Ascending aorta (tissue), 2 donors: ENCODE measurements at places on chromosomes 1 and 21. TPM values are rescaled to one million over a fixed set of nuclear protein-coding genes. Genes with fewer than 3 reads are reported as not detected.
A peak's percentile ranks its signal among the peaks of the same experiment; 100 is the strongest.

VSIG8 gene
- not detected for total RNA-seq

PRDX1 gene
- 245 TPM for total RNA-seq

DNA sequence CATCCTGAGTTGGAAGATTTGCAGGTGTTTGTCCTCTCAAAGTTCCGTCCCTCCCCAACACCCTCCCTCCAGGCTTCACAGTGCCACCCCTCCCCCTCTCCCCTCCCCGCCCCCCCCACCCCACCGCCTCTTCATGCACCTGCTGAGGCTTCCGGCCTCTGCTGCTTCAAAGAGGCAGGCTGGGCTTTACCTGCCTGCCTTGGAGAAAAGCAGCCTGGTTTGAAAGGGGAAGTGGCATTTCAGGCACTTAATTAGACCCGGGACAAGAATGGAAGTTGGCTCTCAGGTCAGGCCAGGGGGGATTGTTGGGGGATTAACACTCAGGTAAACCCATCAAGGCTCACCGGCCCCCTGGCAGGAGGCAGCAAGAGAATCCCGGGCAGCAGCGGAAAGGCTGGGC is 21.1 kb downstream of the PAX7 start:
- H3K4me3 ChIP-seq, result no peak overlapping the region
- no peak for DNase-seq

- H3K36me3 ChIP-seq, result no peaks in the 10 kb centered on the region
- DNase-seq, result no peak
- H3K27me3 ChIP-seq, result no peaks in the 10 kb centered on the region
- H3K4me1 ChIP-seq, result no peaks in the 10 kb centered on the region
- no peak overlapping the region for H3K4me3 ChIP-seq
Measured at GRCh38 chr1:224623743-224624333, 7.7 kb downstream of the CNIH3 start.

DNA sequence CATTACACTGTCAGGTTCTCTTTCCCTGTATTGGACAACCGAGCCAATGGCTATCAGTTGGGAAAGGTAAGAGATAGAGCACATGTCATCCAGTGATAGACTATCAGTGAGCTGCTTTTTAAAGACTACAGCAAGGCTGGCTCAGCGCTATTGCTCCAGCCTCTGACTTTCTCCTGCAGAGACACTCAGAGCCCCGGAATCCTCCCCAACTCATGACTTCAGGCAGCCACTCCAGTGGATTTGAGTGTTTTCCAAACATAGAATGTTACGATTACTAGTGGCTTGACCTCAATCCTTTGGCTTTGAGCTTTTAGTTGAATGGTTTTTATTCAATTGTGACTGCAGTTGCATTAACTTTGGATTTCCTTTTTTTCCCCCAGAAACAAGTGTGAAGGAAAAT is 331.9 kb downstream of the DISC1 start:
- no peaks in the 10 kb centered on the region for H3K36me3 ChIP-seq
- H3K4me1 ChIP-seq, result no peaks in the 10 kb centered on the region
- H3K4me3 ChIP-seq, result no peak overlapping the region

- H3K36me3 ChIP-seq, result no peaks in the 10 kb centered on the region
- H3K4me1 ChIP-seq, result no peaks in the 10 kb centered on the region
Measured at GRCh38 chr1:65679773-65680172, 112.9 kb upstream of the PDE4B start.

GRCh38 chr1:234724516-234725176 is 114.7 kb upstream of the IRF2BP2 start:
- H3K4me3 ChIP-seq, result peak overlapping the region; percentile 35
- H3K27ac ChIP-seq, result peak overlapping the region; percentile 97
- no peaks in the 10 kb centered on the region for H3K36me3 ChIP-seq
- peak; percentile 95 for DNase-seq
- H3K4me1 ChIP-seq, result peaks cover 64% of the 10 kb centered on the region
